ENCODE measurements at places on chromosomes 12 and 14.
A peak's percentile ranks its signal among the peaks of the same experiment; 100 is the strongest.

- DNase-seq = no peak
Observed at GRCh38 chr12:94379479-94380113, 80.1 kb downstream of the CEP83 start.

DNA sequence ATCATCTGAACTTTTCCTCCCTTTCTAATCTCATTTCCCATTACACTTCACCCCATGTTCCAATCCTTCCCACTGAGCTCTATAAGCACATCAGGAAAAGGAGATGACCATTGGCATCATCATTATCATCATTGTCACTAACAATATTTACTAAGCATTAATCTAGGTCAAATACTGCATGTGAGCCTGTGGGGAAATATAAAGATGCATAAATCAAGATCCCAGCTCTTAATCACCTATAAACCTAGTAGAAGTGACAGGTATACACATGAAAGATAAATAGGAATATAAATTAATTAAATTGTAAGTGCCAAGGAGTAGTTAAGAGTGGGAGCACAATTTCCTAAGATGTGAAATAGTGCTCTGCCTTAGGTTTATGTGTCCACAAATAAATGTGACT is 100.6 kb downstream of the OTOGL start:
- no peak for DNase-seq

- no peak for DNase-seq
Observed at GRCh38 chr14:104111301-104112112, 26.0 kb downstream of the ASPG start.

DNA sequence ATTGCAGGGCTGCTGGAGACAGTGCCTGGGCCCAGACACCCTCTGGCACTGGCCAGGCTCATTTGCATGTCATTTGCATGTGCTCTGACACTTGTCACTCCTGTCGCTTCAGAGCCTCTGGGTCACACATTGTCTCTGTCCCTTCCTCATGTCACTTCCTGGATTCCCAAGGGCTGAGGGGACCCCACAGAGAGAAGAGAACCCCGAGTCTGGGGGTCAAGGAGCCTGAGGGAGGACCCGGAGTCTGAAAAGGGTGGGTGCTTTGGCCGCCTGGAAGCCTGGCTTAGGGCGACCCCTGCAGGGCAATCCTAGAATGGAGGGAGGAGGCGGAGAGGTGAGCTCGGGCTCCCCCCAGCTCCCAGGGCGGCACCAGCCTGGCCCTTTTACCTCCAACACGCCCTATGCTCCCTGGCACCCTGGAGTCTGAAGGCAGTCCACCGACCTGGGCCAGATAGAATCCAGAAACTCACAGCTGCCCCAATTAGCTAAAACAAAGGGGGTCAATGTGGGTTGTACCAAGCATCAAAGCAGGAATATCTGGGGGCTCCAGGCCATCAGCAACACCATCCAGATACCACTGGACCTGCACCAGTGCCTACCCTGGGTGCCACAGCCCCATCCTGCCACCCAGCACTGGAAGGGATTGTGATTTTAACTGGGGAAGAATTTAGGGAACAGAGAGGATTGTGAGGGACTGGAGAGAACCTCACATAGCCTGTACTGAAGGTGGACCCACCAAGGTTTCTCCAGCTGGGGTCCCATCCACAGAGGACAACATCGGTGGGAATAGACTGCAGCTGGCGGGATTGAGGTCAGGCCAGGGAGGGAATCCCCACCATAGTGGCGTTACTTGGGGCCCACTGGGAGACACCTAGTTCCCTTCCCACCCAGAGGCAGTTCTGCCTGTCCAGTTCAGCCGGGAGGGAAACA is 21.8 kb upstream of the KRT78 start:
- DNase-seq = peak; percentile 68

DNA sequence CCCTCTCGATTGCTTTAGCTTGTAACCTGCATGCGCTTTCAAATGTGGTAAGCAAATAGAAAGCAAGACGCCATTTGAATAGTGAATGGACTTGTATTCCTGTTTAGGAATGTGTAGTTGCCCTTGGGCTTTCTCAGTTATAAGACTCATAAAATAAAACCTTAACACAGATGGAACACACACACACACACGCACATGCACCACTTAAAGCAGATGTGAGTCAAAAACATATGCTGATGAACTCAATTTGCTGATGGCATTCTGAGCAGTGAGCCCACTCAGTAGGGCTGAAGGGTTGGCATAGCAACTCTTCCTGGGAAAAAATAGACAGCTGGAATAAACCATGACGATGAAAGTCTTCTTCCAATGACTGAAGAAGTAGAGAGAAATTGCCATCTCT is 360.5 kb downstream of the APAF1 start:
- DNase-seq = no peak

- no peak for DNase-seq
Observed at GRCh38 chr14:64705381-64706118, 1.3 kb downstream of the PLEKHG3 start.

DNA sequence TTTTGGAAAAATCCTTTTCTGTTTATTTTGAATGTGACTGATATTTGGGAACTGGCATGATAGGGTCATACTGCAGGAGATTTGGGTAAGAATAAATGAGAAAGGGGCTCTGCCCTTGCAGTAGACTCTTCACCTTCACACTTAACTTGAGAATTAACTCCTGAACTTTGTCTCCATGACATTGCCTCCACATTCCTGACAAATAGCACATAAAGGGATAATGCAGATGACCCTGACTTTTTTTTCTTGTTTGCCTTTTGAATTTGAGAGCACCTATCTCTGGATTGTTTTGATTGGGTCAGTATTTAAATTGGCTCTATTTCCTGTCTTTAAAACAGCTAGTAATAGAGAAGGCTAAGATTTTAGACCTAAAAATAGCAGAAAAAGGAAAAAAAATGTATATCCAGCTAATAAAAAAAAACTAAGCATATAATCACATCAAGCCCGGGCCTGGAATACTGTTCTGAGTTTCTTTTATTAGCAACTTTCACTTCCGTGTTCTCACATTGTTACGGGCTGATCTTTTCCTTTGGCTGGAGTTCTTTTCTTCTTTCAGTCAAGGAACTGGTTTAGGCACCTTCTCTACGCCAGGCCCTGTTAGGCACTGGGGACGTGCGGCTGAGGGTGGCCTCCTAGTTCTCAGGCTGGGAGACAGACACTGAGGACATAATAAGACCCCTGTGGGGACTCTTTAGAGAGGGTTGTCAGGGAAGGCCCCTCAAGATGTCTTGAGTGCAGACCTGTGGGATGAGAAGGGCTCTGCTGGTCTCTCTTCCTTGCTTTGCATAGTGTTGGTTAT is 53.1 kb upstream of the GNPNAT1 start:
- DNase-seq = no peak

GRCh38 chr12:52003591-52003990 is 3.2 kb upstream of the TAMALIN start:
- DNase-seq = no peak

- no peak for DNase-seq
Observed at GRCh38 chr14:69708049-69708448, 58.9 kb upstream of the SRSF5 start.

DNA sequence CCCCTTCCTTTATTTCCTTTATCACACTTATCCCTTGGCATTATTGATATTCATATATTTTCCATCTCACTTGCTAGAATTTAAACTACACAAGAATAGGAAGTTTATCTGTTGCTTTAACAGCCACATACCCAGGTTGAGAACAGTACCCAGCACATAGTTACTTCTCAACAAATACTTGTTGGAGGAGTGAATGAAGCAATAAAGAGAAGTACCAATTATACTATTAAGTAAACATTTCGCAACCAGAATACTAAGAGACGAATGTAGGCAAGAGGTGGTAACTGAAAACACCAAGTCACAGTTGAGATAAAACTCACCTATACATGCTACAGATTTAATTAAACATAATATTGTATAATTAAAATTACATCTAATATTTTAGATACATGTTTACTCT is 110.9 kb downstream of the FSCB start:
- no peak for DNase-seq

DNA sequence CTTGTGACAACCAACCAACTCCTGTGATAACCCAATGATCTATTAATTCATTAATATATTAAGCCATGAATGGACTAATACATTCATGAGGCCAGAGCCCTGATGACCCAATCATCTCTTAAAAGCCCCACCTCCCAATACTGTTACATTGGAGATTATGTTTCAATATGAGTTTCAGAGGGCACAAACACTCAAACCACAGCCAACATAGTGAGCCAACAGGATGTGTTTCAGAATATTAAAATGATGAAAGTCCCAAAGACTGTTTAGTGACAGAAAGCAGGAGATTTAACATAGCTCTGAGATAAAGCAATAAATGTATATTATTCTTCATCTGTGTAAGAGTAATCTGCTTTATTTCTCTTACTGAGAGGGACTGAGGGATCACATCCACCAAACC is 71.7 kb downstream of the PTPRO start:
- no peak for DNase-seq

GRCh38 chr14:65260786-65261185 is 151.7 kb upstream of the FUT8 start:
- DNase-seq = no peak

DNA sequence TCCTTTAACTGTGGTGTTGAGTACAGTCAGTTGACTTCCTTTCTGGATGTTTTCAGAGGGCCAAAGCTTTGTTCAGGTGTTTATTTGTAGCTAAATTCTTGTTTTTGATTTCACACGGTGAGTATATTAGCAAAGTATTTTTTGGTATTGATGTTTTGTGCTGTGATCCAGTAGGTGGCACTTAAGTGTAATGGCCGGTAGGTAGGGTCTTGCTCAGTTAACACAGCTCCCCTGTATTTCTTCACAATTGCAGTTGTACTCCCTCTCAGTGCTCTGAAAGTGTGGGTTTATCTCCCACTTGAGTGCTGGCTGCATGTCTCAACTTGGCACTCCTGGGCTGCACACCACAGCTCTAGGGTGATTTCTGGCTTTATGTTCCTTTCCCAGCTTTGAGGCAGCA is 339.5 kb downstream of the AEBP2 start:
- DNase-seq = no peak

- DNase-seq = no peak
Observed at GRCh38 chr14:56774503-56774902, 35.8 kb downstream of the OTX2 start.

DNA sequence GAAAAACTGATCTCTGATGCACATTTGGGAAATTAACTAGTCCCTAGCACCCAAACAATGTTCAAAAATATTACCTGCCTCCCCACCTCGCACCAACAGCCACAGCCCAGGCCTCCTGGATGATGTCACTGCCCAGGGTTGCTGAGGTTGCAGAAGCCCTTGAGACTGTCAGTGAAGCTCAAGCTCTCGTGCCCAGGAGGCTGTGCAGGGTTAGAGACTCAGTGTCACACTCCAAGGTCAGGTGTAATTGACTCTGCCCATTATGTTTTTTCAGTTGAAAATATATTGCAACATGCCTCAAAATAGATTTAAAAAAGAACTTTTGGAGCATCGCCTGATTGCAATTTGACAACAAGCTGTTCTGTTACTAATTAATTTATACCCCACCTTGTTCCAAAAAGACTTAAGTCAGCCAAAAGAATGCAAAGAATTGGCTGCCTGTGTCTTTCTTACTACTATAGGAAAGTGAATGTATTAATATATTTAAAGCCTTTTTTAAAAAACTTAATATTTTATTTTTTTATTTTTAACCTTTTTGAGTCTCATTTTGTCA is 72.3 kb downstream of the CMAS start:
- no peak for DNase-seq

DNA sequence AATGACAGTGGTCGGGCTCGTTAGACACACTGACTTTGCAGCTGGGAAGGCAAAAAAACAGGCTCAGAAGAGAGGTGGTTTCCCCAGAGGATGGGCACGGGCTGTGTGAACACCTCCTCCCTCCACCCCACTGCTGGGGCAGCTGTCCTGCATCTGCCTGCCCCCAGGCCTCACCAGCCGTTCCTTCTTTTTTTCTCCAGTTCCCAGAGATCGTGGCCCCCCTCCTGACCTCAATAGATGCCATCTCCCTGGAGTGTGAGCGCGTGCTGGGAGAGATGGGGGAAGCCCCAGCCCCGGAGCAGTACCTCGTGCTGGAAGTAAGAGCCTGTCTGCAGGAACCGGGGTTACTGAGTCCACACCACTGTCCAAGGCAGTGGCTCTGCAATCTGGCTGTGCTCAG is 17.4 kb downstream of the MVK start:
- no peak for DNase-seq

DNA sequence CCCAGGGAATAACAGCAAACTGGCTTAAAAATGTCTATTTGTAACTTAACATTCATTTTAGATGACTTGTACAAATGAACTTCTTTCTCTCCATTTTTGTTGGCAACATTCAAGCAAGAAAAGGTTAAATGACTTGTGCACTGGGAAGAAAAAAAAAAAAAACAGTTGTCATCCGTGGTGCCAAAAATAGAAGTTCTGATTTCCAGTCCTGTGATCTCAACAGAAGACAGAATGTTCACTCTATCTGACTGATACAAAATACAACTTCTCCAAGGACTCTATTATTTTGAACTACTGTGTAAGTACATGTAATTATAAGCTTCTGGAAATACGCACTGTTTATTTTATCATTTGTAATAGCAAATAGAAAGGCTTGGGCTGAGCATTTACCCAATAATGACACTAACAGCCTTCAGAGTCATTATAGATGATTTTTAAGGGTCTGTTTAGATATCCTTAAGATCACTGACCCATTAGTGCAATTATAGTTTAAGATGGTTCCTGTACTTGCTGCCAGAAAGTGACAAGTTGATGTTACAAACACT is 59.9 kb downstream of the LIN7A start:
- no peak for DNase-seq
